ENCODE measurements at places on chromosomes 2 and 18.

- no peak for DNase-seq
Measured at GRCh38 chr2:196290569-196290968, 119.2 kb upstream of the STK17B start.

DNA sequence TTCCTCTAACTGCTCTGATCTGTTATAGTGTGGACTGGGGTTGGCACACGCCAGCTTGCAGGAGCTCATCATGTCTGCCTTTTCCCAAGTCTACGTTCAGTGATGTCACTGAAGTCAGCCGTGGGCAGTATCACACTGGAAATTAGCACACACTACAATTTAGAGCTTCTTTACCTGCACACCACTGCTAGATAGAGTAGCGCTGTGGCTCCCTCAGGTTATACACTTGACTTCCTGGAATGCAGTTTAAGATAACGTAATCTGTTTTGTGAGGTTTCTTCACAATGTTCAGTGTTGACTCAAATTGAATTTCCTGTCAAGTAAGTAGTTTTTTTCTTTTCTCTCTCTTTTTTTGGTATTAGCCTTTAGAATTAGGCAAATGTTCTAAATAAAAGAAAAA, 487.2 kb downstream of the DCDC2C start:
- no peak for DNase-seq

DNA sequence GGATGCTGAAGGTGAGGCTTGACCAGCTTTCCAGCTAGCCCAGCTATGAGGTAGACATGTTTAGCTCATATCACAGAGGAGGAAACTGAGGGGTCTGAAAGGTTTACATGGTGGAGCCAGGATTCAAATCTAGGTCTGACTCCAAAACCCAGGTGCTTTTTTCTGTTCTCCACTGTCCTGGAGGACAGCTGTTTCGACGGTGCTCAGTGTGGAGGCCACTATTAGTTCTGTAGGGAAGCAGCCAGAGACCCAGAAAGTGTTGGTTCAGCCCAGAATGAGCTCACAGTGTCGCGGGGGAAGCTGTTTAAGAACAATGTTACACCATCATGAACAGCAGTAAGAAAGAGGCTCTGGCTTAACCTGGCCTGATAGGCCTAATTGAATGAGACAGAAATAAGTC, 11.1 kb downstream of the PROC start:
- no peak for DNase-seq

- DNase-seq, result no peak
Measured at GRCh38 chr2:20583425-20583881, 67.4 kb downstream of the HS1BP3 start.
